ENCODE measurements at places on chromosomes 1 and 21.

- no peak for DNase-seq
Measured at GRCh38 chr1:185498207-185498606, 181.2 kb upstream of the IVNS1ABP start.

DNA sequence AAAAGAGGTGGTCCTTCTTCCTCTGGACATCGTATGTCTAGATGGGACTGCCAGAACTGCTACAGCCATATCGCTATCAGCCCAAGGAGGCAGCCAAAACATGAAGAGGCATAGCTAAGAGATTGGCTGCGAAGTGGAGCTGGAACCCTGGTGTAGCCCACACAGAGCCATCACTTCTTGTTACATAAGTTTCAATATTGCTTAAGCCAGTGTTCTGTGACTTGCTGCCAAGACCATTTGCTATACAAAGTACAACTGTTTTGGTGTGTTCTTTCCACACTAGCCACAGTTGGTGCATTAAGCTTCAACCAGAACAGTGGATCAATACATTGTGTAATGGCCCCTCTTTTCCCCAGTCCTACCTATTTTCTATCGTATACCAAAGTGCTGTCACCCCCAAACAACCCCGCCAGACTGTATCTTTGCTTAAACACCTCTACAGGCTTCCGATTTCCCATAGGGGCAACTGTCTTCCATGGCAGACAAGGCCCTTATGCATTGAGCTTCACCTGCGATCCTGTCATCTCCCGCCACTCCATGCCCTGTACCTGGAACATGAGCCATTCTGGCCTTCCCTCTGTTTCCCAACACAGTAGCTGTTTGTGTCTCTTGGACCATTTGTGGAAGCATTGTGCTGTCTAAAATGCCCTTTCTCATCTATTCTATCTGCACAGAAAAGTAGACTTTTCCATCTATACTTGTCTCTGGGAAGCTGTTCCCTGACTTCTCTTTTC is 241.8 kb downstream of the TTLL7 start:
- no peak for DNase-seq

DNA sequence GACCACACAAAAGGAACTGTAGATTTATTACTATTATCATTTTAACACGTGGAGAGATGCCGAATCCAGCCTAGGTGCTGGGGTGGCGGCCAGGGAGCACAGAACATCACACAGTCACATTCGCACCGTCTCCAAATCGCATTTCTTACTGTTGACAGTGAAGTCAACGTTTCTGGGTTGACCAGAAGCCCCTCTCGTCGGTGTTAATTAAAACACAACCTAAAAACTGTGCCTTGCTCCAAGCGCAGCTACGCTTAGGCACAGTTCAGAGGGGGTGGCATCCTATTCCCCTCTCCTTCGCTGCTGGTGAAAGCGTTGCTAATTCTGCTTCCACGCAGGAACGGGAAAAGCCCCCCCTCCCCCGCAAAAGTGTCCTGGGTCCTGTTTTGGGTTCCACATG is 4.1 kb downstream of the RIPK4 start:
- DNase-seq: no peak

GRCh38 chr1:225070972-225071371 is 141.5 kb downstream of the DNAH14 start:
- DNase-seq: no peak

DNA sequence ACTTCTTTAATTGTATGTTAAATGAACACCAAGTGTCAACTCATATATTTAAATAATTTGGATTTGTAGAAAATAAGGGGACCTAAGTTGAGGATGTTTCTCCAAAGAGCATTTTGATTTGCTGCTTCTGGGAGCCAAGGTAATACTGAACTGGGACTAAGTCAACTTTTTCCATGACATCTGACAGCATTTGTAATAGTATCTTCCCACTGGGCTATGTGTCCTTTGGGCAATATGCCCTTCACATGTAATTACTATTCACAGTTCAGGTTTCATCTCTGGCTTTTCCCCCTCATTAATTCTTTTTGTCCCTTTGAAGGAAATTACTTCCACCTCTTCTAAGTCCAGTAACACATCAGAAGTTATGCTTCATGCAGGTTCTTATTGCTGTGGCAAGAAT is 36.7 kb upstream of the HP1BP3 start:
- no peak for DNase-seq

DNA sequence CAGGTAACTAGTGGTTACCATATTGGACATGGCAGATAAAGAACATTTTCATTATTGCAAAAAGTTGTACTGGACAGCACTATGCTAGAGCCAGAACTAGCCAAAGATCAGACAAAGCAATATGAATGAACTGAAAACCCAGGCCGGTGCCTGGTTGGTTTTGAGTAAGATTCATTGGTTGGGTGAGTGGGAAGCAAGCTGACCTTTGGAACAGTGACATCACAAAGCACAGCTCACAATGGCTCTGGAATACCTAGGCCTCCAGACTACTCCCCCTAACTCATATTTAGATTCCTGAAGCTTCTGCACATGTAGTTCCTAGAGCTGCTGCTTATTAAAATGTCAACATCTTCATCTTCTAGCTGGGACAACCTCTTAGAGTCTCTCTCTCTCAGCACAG is at the start of gene TMCO2:
Gene TMCO2 (plus strand): TSS at position 283 of the 400 bp plus-strand sequence. CDS start 57 bp downstream, at position 340.
- no peak for DNase-seq

- no peak for DNase-seq
Measured at GRCh38 chr1:210232511-210233215, at the start of gene SERTAD4. SERTAD4 (plus strand) TSS chr1:210232796; CDS start chr1:210237961, 5,165 bp downstream.

DNA sequence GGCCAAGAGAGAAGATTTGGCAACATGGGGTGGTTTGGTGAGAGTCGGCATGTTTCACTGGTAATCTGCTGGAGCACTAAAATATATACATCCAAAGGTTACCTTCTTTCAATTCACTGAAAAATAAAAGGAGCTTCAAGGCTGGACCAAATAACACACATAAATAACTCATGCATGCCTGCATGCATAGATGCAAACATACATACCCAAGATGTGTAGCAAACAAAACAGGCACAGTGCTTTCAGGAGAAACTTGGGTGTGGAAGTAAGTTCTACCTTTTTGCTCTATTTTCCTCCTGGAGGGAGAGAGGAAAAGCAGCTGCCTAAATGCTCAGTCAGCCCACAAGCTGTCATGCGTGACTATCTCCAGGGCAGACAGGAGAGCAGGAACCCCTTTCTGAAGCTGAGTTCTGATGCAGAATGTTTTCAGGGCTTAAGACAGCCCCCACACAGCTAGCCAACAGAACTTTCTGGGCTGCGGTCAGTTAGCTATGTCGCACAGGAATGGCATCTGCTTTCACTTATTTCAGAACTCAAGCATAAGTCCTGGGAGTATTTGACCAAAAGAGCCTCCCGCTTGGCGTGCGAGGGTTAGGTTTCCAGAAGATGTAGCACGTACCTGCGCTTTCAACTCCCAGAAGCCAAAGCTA is 166.2 kb downstream of the TOMM20 start:
- no peak for DNase-seq

GRCh38 chr1:16140068-16140596 is 15.7 kb downstream of the EPHA2 start:
- no peak for DNase-seq

DNA sequence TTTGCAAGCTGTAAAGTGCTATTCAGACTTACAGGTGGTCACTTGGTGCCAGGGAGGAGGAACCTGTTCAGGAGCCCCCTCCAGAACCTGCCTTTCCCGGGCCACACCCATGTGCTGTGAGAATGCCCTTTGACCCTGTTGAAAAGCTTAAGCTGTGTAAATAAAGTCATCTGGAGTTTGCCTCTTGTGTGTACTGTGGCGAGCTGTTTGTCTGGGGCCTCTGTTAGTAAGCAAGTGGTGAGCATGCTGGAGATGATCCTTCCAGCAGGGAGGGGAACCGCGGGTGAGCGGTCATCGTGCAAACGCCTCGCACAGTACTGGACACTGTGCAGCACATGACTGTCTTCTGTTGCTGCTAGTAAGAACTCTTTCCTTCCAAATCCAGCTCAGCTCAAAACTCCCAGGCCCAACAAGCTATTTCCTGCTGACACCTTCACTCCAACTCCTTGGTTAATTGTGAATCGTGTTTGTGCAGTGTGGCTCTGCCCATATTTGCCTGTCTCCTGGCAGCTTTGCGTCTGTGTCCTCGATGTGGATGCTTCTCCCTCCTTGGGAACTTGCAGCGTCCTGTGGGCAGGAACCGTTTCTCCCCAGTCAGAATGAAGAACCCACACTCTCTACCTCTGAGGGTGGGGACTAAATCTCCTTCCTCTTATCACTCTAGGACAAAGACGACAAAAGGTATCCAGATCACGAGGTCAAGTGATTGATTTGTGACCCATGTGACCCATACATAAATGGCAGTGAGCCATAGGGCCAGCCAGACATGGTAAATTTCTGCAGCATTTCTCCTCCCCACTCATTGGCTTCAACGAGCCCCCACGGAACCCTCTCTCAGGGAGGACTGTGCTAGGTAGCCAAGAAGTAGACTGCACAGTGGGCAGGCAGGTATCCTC is 13.9 kb upstream of the BTG2 start:
- DNase-seq: no peak

- no peak for DNase-seq
Measured at GRCh38 chr1:41192456-41193178, 49.5 kb downstream of the SCMH1 start.

DNA sequence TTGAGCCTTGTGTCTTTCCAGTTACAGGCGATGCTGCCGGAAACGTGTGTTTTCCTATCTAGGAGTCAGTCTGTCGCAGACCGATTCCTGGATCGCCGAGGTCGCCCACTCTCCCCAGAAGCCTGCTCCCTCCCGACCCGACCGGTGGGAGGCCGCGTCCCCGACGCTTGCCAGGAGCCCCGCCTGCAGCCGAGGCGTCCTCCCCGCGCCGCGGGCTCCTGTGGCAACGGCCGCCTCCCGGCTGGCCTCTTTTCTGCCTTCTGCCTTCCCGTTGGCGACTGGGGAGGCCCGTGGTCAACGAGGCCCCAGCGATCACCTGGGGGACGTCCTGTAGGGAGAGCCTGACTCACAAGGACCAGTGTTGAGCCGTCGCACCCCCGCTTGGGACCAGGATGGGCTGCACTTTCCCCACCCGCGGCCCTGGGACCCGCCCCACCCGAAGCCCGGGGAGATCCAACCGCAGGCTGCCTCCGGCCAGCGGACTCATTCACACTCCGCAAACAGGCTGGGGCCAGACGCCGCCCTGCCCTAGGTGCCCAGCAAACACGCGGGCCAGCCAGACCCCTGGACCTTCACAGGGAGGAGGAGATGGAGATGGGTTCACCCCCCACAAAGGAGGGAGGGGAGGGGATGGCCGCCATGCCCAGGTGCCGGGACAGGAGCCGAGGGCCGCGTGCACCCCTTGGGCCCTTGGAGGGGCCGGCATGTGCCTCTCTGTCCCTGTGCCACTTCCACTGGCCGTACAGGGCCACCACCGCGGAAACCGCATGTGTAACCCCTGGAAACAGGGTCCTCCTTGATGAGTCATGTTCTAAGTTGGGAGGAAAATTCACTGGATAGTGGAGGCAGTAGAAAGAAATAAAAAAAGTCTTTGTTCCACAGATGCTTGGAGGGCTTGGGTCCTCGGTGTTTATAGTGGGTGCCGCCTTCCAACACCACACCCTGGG is 7.2 kb upstream of the COL6A1 start:
- DNase-seq: no peak

GRCh38 chr1:36342426-36343185 is 19.2 kb upstream of the EVA1B start:
- no peak for DNase-seq

DNA sequence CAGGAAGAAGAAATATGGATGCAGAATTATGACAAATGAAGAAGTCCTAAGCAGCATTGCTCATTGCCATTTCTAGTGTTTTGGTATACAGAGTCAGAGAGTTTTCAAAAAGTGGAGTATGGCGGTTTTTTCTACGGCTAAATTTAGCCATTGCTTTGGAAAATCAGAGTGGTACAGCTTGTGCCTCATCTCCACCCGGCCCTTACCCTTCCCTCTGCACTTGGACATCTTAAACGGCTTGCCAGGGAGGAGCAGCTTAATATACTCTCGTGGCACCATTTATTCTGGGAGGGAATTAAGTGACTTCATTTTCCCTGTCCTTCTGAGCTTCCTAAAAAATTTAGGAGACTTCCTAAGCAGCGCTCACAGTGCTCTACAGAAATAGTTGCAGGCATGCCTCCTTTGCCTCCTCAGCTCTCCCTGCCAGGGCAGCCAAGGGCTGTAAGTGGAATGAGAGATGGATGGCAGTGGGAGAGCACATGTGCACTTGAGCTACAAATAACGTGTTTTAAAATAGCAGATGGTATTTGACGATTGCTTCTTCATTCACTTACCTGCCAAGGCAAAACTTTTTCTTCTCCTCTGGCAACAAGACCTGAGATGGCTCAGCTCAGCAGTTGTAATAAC is 51.5 kb upstream of the VAMP3 start:
- no peak for DNase-seq

DNA sequence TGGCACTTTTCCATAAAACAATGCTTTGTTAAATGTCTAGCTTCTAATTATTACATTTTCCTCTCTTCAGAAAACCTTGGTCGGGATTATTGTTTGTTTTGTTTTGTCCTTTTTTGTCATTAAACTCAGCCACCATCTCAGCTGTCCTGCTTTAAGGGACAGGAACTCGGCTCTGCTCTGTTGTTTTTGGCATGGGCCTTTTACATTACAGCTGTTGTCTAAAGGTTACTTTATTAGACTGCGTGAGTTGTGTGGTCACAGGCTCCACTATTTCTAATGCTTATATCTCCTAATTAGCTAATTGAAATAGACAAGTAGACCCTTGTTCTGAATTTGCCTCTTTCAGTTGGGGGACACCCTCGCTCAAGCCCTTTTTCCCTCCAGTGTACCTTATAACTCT is 1.6 kb downstream of the PALMD start:
- no peak for DNase-seq

DNA sequence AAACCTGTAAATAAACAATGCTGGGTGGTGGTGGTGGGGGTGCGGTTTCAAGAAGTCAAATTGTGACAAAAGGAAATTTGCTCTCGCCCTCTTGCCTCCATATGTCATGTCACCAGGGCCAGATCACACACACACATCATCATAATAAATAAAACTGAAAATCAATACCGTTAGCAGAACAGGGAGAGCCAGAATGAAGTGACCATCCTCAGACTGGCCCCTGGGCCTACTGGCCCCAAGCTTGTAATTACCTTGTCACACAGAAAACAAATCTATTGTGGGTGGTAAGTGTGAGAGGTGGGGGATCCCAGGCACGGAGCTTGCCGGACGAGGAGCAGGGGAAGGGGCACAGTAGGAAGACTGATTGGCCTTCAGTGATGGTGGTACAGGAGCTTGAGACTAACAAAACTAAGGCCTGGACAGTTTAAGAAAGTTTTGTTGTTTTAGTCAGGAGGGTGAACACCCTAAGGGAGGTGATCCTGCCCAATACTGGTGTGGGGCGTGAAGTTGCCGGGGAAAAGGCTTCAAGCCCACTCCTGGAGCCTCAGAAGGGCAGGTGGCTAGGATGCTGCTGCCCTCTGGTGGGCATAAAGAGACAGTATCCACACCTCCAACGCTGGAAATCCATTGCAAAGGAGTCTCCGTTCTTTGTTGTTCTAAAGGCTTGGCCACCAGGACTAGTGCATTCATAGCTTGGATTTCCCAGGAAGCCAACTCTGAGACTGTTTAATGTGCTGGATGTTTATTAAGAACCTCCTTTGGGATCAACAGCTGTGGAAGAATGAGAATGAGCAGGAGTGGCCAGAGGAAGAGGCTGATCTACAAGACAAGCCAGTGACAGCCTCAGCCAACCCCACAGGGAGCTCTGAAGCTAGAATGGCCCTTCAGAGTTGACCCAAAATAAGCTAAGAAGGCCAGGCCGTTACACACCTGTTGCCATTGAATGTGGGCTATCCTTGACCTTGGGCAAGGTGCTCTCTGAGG is 8.1 kb upstream of the C1orf216 start:
- peak; percentile 29 for DNase-seq

Measured in stimulated activated CD8-positive, alpha-beta memory T cell treated with anti-CD3 and anti-CD28 coated beads, Interleukin-4, amount 100 ng/mL, for 4 hours (primary cell).